ENCODE measurements at places on chromosomes 11 and 22.

- no peak for DNase-seq
Observed at GRCh38 chr11:134398644-134399292, 13.3 kb downstream of the B3GAT1 start.

GRCh38 chr11:113494021-113494420, 18.8 kb upstream of the DRD2 start:
- DNase-seq = no peak

DNA sequence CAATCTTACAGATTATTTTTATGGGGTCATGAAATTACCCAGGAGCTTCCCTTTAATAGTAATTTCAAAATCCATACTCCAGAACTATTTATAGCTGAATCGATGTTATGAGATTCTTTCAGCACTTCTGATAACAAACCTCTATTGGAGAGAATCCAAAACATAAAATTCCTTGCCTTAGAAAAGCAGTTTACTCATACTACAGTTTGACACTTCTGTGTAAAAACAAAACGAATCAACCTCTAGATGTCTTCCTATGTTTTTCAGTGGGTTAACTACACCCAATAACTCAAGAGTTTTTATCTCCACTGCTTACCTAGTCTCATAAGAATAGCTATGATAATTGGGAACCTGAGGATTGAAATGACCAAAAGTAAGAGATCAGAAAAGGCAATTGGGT, 35.6 kb downstream of the KIF18A start:
- DNase-seq = no peak

DNA sequence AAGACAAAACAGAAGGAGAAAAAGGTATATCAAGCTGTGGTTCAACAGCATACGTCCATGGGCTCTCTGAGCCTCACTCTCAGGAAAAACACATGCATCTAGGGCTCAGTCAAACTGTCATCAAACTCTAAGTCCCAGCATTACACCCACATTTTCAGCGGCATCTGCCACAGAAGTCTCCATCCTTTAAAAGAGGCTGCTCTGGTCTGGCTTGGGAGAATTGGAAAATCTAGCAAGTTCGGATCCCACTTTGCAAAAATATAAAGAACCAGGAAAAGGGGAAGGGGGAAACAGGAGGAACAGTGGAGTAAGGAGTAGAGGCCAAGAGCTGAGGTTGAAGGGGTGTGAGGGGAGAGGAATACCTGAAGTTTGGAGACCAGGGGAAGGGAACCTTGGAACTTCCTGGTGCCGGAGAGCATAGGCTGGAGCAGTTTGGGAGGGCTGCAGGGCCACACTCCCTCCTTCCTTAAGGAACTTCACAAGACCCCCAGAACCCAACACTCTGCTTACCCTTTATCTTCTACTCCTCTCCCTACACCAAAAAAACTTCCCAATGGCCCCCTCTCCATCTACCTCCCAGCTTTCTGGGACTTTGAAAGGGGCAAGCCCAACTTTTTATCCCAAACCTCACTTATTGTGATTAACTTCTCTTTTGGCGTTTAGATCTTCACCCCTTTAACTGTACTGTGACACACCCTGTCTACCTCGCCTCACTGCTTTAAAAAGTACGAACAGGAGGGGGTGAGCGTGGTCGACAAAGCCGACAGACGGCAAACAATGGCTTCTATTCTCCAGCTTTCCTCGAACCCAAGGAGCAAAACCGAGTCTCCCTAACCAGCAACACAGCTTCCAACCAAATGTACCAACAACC, 4.0 kb downstream of the PAX6 start:
- DNase-seq = no peak

DNA sequence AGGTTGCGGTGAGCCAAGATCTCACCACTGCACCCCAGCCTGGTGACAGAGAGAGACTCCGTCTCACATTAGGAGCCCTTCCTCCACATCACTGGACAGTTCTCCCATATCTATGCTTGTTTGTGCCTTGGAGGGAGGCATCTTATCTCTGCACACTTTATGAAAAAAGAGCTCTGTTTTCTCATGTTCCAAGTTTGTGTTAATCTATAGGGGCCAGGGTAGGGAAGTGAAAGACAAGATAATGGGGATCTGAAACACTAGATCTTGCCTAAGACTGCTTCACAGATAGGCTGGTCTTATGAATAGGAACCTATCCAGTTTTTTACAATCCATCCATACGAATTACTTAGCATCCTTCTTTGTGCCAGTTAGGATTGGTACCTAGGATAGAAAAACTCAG, 17.1 kb downstream of the OR6Q1 start:
- DNase-seq = no peak

All from AG09319 (cell line).